ENCODE measurements at places on chromosomes 3 and 15.

GRCh38 chr15:50128266-50128665, 9.2 kb upstream of the ATP8B4 start:
- no peak for DNase-seq

DNA sequence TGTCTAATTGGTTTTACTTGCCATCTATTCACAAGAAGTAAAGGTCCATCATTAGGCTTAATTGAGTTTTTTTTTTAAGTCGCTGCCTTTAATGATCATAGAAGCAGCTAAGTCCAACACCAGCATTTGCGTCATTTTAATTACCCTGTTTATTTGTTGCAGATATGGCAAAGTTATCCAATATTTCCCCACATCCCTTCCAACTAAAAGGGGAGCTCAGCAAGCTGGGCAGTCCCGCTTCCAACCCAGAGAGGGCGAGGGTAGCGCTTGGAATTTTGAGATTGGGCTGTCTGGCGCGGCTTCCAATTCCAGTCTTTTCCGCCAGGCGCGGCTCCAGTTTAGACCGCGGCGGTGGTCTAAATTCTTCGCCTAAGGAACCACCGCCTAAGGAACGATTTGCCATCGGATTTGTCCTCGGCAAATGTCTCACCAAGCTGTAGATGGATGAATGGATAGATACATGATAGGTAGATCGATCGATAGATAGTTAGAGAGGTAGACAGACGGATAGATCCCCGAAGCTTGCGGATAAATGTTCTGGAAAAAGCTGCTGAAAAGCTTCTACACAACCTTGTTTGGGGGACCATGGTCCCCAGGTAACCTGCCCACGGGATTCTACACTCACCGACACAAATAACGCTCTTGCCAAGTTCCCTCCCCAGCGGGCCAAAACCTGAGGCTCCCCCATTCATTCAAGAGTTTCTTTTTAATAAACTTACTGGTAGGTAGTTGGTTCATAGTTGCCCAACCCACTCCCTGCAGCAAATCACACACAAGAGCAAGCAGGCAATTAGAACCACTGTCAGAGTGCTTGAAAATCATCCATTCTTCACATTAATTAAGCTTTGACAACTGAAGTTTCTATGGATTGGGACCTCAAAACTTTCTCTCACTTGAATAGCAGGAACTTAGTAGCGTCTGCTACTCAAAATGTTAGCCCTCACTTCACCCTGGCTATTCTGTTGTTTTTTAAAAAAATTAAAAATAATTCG, 49.1 kb downstream of the ZIC4 start:
- DNase-seq, result no peak

DNA sequence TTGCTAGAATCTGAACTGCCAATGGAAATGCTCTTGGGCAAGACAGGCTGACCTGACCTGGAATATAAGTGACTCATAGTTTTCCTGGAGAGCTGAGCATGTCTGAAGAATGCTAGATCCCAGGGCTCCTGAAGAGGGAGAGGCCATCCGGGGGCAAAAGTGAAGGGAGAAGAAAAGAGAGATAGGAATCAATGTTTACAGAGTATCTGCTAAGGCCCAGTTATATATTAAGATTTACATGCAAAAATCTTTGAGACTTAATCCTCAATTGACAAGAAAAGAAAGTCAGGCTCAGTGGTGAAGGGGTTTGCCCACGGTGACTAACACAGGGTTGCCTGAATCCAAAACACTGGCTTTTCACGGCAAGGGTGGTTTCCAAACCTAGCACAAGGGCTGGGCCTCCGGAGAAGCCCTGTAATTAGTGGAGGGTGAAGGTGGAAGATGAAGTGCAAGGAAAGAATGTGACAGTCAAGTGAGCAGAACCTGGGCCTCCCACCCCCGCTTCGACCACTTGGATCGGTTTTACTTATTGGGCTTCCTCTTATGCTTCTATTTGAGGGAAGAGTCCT, 91.7 kb upstream of the FGF12 start:
- DNase-seq, result no peak

DNA sequence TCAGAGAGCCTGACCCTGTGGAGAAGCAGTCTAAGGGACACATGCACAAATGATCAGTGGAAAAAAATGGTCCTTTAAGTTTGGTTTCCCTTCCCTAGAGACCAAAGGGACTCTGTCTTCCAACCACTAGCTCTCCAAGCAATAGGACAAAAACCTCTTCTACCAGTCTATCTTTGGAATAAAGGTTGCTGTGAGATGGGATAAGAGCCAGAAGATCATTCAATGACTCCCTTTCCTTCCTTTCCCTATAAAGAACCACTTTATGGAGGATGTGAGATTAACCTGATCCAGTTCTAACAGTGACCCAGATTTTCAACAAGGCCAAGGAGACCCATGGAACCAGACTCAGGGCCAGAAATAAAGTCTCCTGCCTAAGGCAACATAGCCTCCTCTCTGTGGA, 74.8 kb downstream of the DHX30 start:
- no peak for DNase-seq

- DNase-seq, result no peak
Measured at GRCh38 chr3:126945171-126945721, 37.7 kb upstream of the PLXNA1 start.

DNA sequence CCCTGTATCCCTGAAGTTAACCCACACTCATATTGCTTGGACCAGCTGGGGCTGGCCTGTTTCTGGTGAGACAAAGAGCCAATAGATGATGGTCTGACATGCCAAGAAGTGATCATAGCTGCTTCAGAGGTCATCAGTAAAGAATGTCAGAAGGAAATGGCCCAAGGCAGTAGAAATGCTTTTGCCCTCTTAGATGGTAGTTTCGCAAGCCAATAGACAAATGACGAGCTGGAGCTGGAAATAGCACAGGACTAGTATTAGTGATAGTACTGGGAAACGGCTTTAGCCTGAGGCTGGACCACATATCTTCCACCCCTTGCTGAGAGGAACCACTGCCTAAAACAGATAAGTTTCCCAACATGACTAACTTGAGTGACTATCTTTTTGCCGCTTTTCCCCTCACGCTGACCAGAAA, 176.1 kb upstream of the THBS1 start:
- DNase-seq, result no peak

- no peak for DNase-seq
Measured at GRCh38 chr3:126548556-126549466, 9.9 kb downstream of the C3orf22 start.

GRCh38 chr15:31078471-31078870, 23.1 kb downstream of the TRPM1 start:
- no peak for DNase-seq

- DNase-seq, result no peak
Measured at GRCh38 chr3:114504941-114505628, 211.3 kb downstream of the TIGIT start.

DNA sequence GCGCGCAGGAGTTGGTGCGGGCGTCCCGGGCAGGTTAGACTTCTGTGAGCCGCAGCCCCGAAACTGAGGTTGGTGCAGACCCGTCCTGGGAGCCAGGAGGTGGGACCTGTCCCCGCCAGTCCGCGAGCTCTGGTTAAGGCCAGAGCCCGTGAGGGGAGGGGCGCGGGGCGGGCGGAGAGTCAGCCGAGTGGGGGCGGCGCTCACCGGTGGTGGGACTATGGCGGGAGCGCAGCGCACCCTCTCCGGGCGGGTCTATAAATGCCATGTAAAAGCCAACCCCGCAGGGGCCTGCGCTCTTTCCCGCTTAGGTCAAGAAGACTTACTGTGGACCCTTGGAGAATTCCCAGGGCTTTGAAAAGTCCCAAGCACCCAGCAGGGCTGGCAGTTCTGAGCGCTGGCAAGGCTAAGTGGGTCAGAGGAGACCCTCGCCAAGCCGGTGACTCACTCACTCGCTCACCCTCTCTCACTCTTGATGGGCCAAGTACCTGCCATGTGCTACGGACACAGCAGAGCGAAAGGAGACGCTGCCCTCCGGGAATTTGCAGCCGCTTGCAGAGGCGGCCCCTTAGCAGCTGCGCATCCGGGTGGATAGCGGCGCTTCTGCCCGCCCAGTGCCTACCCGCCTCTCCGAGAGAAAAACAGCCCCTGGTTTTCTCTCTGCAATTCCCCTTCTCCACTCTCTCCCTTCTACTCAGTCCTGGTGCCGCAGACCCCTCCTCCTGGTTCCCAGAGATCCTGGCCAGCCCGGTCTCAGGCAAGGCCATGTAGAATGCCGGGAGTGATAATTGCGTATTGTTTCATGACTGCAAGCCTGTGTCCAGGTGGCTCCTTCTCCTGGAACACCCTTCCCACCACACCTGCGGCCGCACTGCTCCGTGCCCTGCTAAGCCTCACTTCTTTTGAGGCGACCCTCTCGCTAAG, at the start of gene ALDH1L1:
Gene ALDH1L1, minus strand, starts transcription at position 110 of the 921 bp plus-strand sequence. CDS start 19,607 bp downstream, outside the sequence.
- no peak for DNase-seq

- DNase-seq, result no peak
Measured at GRCh38 chr3:177197727-177198460, 612 bp upstream of the TBL1XR1 start.

DNA sequence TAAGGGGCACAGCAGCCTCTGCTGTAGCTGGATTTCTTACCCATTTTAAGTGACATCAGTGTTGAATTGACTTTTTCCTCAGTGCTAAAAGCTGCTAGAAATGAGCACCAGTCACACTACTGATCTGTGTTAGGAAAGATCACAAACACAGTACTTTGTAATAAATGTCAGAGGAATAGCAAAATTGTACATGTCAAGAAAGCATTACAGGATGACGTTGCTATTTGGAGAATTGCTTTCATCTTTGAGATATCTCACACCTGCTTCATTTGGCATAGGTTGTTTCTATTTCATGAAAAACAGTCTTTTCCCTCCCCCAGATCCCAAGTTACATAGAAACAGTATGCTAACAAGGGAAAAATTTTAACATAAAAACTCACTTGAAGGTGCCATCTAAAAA, 77.8 kb downstream of the SLC25A26 start:
- DNase-seq, result no peak

DNA sequence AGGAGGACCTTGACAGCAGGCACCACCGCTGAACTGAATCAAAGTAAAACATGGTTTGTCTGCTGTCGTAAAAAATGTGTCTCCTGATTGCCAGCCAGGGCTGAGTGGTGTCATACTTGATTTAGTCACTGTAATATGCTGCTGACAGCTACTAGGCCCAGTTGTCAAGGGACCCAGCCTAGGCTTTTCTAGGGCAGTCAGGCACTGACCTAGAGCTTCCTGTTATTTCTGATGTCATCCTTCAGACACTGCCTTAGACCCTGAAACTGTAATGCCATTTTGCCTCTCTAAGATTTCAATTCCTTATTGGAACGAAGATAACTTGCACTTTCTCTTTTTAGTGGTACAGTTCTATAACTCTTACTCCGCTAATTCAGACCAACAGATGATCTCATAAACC, 2.6 kb upstream of the MRPL3 start:
- DNase-seq, result no peak

DNA sequence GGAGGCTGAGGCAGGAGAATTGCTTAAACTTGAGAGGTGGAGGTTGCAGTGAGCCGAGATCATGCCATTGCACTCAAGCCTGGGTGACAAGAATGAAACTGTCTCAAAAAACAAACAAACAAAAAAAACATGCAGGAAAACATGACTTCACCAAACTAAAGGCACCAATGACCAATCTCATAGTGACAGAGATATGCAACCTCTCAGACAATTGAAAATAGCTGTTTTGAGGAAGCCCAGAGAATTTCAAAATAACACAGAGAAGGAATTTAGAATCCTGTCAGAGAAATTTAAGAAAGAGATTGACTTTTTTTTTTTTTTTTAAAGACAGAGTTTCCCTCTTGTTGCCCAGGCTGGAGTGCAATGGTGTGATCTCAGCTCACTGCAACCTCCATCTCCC, 26.1 kb downstream of the NCBP2 start:
- DNase-seq, result no peak

- DNase-seq, result no peak
Measured at GRCh38 chr3:33146791-33147445, 33.1 kb downstream of the CRTAP start.

- no peak for DNase-seq
Measured at GRCh38 chr3:11944052-11944673, 60.0 kb upstream of the SYN2 start.

GRCh38 chr15:82014989-82015388, 30.8 kb downstream of the MEX3B start:
- DNase-seq, result no peak

DNA sequence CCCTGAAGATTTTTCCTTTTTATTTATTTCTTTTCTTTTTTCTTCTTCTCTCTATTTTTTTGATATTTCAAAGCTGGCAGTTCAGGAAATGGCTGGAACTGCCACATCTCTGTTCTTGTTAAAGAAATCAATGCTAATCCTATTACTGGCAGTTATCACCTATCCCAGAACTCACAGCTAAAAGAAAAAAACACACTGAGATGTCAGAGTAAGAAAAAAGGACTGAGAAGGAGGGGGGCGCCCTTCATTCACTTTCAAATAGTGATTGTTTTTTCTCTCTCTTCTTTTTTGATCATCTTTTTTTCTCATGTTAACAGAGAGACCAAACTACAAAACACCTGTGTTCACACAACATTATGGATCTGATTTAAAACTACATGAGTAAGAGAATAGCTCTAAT, 337.1 kb downstream of the IL20RB start:
- no peak for DNase-seq

- no peak for DNase-seq
Measured at GRCh38 chr3:16330351-16330750, 65.3 kb downstream of the OXNAD1 start.

- DNase-seq, result no peak
Measured at GRCh38 chr15:90192961-90193786, 8.0 kb upstream of the SEMA4B start.

DNA sequence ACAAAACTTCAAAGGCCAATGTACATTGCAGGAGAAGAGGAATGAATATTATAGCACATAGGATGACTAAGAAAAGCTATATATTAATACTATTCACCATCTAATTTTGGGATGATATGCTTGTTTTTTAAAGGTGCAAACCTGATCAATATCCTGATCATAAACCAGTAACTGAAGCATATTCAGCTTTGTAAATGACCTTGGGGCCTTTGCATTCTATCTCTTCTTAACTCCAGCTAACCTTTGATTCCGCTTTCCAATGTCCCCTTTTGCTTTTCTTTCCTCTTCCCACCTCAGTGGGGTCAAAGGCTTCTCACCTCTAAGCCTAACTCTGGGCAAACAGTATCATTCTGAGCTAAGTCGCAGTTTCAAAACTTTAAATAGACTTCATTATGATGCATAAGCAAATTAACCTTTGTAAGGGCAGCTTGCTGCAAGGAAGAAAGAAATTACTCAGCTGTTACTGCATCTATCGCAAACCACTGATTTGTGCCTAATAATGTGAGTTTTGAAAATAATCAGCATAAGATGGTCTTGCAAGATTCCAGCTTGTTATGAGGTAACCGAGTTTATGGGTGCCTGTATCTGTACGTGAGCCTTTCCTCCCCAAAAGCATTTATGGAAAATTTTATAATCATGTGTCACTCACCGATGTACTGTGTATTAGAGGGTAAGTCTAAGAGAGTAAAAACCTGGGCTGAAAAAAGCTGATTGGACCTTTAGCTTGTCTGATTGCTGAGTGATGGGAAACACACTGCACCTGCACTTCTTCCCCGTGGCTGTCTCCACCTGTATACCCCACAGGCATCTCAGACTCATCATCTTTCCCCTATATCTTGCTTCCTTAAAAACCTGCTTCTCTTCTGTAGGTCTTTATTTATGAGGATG, 116.8 kb downstream of the TPRG1 start:
- DNase-seq, result no peak

GRCh38 chr3:120469440-120469839, 18.6 kb upstream of the FSTL1 start:
- DNase-seq, result no peak

GRCh38 chr15:36877294-36877693, 223.1 kb downstream of the MEIS2 start:
- DNase-seq, result no peak

Data from stimulated activated CD8-positive, alpha-beta memory T cell treated with anti-CD3 and anti-CD28 coated beads, Interleukin-12 subunit alpha, Interleukin-12 subunit beta, amount 100 ng/mL, for 4 hours (primary cell).